ENCODE measurements at places on chromosomes 3 and 15. TPM values are rescaled to one million over a fixed set of nuclear protein-coding genes. Genes with fewer than 3 reads are reported as not detected.

DNA sequence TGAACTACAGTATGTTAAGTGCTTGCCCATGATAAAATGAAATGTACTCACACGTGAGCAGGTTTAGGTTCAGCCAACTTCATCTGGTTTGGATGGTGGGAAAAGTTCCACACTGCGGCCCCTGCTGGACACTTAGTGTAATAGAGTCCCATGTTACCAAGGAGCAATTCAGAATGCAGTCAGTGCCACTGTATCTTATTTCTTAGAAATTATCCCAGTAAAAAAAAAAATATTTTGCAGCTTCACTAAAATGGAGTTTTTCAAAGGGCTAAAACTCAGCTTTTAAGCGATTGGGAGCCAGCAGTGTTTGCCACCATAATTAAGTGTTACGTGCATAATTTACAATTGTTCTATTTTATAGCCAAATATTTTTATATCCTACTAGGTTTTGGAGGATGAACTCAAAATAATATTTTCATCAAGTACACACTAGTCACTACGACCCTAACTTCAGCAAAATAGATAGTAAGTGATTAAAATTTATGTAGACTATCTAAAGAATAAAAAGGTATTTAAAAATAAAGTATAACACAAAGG is 371.7 kb upstream of the GBE1 start:
- peak; percentile 39 for DNase-seq

ARID3B gene
- 0.99 TPM for total RNA-seq

ABHD6 gene
- 10.0 TPM for total RNA-seq

PGBD4 gene
- total RNA-seq, result 3.0 TPM

DNA sequence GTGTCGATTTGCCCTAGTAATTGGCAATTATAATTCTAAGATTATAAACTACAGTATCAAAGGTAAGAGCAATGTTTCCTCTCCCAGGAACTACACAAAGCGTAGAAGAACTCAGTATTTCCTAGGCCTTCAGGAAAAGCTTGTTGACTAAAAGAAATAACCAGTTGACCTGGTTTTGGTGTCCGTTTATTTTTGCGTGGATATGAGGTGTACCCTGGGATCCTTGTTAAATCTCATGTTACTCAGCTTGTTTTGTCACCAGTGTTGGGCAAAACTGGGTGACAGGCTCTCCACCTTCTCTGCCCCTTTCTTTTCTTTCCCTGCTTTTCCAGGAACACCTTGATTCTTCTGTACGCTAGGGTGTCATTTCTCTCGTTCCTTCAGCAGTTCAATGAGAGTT is 97.2 kb downstream of the CACNA1D start:
- DNase-seq, result no peak

- DNase-seq, result no peak
Measured at GRCh38 chr3:44280631-44281030, 38.9 kb downstream of the TOPAZ1 start.

DNA sequence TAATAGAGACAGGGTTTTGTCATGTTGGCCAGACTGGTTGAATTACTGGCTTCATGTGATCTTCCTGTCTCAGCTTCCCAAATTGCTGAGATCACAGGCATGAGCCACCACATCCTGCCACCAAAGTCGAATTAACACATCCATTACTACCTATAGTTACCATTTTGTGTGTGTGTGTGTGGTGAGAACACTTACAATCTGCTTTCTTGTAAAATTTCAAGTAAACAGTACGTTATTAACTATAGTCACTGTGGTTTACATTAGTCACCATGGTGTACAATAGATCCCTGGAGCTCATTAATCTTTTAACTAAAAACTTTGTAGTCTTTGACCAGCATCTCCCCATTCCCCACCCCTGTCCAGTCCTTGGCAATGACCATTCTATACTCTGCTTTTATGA is 270.0 kb downstream of the NAALADL2 start:
- DNase-seq, result peak; percentile 43

PLSCR2 gene
- total RNA-seq, result not detected

SLC9C1 gene
- not detected for total RNA-seq

SLC27A2 gene
- 0.66 TPM for total RNA-seq

- DNase-seq, result peak; percentile 64
Measured at GRCh38 chr3:24704496-24704895, 209.8 kb upstream of the THRB start.

DNA sequence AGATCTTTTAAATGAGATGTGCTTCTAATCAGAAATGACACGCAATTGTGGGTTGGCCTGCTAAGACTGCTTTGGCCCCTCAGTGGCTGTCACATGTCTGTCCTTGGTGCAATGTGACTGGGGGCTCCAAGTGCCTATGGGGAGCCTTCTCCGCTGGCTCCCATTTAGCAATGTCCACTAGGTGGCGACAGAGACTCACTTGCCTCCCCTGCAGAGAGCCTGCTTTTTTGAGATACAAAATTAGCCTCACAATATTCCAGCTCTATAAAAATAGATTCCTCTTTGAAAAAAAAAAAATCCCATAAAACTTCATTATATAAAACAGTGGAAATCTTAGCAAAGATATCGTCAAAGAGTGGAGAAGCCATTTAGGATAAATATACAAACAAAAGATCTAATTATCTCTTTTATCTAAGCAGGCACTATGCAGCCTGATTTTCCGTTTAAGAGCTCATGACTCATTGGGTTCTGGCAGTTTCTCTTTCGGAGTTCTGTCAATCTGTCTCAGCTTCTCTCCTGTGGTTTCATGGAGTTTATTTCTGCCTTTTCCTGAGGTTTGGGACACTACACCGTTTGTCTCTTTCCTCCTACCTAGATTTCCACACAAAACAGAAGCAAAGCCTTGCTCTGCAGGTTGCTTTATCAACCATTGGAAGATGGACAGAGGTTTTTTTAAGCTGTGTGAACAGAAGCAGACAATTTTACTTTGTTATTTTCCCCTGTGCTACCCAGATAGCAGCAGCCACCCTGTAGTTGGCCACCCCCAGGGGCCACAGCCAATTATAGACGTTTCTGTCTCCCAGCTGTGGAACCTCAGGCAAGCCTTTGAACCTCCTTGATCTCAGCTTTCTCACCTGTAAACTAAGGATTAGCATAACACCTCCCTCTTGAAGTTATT is 68.4 kb upstream of the TNFAIP8L3 start:
- peak; percentile 80 for DNase-seq

DNA sequence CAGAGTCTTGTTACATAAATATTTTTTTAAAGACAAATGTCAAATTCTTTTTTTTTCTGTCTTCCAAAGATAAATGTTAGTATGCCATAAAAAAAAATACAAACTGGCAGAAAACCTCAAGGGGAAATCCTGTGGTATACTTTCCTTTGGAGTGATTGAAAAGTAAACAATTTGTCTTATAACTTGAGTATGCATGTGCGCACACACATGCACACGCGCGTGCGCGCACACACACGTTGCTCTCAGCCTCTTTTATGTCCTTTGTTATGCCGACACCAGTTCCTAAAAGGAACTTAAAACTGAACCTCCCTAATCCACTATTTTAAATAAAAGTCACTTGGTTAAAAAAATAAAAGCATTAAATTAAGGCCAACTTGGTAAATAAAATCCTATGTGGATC is 58.1 kb downstream of the TGFBR2 start:
- no peak for DNase-seq

DNA sequence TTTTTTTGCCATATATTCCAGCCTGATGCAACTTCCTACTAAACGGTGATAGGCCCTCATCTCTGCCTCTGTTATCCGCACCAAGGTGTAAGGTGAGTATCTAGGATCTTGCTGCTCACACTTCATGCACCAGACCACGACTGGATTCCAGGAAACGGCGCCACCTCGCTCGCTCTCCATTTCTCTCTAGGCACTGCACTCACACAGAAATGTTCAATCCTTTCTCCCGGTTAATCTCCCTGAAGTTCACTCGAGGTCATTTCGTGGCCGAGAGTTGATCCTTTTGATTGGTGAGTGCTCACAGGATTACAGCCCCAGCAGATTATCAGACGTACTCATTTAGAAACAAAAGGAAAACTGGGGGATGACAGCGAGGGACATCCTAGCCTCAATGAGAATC is 28.1 kb downstream of the MCF2L2 start:
- no peak for DNase-seq

ARRDC4 gene
- 39.8 TPM for total RNA-seq

CKMT1B gene
- not detected for total RNA-seq

SLC51A gene
- not detected for total RNA-seq

DNA sequence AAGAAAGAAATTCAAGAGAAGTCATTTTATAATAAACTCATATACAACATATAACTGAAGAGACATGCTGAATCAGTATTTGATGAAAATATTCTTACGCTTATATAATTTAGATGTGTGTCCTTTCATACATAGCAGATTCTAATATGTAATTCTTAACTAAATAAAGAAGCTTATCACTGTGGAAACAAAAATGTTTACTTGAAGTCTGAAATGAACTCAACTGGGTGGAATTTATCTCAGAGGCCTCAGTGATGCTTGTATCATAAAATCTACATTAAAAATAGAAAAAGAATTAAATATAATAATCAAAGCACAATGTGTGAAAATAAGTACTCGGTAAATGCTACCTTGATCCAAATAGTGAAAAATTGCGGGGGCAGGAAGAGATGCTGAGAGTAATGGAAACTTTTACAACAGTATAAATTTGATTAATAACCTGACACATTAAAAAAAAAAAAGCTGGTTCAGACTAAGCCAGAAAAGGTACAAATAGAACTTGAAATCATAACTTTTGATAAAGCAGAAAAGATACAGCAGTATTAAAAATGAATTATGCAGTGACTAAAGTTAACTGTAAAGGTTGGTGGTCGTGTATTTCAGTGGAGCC is 12.0 kb upstream of the CBLB start:
- DNase-seq, result no peak

DNA sequence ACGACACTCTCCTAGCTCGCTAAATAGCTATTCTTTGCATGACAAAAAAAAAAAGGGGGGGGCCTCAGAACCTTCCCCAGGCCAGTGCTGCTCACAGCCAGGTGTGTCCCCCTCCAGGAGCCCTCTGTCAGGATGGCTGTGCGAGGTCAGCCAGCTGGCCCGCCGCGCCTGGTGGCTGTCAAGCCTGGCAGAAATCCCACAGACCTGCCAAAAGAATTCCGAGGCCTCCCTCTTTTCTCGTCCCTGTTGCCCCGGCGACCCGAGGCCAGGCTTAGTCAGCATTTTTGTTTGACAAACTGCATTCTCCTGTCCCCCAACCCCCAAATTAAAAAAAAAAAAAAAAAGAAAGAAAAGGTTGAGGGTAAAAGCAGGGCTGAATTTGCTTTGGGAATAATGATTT is 61.9 kb downstream of the TM4SF4 start:
- peak; percentile 39 for DNase-seq

DVL3 gene
- 33.7 TPM for total RNA-seq

GOLGA6L24 gene
- total RNA-seq, result not detected

- no peak for DNase-seq
Measured at GRCh38 chr3:175896655-175897054, 1037.5 kb downstream of the NAALADL2 start.

ARNT2 gene
- total RNA-seq, result 9.8 TPM

Data from fibroblast of lung (primary cell).